ENCODE measurements at places on chromosomes 7 and 10.

- DNase-seq, result peak; percentile 76
Measured at GRCh38 chr10:127906548-127907377, at the start of gene PTPRE. Gene PTPRE (plus strand): TSS chr10:127907103. CDS start chr10:128040882, 133,779 bp downstream.

GRCh38 chr7:46522354-46522906 is 601.4 kb upstream of the IGFBP3 start:
- DNase-seq, result no peak

DNA sequence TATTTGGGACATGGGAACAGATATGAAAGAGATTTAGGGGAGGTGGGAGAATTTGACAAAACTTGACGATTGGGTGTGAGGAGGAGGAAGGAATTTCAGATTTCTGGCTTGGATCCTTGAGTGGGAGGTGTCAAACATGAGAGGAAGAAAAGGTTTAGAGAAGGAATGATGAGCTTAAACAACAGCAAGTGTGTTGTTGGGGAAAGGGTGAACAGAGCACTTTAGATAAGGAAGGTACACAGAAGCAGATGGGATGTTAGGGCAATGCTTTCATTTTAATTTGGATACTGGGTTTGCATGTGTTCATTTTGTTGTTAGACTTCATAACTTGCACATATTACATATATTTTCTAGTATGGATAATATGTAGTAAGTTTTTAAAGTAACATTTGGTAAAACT is 23.2 kb downstream of the REEP3 start:
- DNase-seq, result no peak

DNA sequence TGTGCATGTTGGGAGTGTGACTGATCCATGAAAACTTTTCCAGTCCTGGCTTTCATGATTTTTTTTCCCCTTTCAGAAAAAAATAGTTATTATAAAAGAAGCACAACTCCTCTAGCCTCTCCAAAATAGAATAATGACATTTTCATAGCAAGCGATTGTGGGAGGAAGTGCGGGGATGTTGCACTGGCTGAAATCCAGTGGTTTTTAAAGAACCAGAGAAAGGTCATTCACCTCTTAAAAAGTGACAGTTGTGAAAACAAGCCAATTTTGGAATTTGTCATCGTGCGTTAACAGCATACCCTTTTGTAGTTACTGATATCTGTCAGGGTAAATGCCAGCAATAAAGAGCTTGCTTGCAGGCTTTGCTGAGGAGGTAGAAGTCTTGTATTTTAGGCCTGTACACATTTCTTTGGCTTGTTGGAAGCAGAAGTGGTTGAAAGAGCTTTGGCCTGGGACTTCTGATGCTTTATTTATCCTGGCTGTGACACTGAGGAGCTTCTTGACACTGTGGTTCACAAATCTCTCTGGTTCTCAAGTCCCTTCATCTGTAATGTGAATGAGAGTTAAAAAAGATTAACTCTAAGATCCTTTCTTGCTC is 545.9 kb downstream of the REEP3 start:
- no peak for DNase-seq

DNA sequence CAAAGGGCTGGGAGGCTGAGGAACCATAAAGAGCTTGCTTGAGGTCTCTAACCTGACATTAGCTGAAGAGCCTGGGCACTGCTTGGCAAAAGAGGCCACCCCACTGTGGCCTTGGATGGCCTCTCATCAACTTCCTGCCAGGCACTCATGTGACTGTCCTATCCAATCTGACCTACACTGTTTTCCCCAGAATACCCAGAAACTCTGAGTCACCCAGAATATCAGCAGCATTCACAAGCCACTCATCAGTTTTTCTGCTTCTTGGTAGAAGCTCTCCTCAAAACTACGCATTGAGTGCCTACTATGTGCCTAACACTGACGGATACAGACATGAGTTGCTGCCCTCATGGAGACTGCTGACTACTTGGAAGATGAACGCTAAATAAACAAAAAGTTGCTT is 4.1 kb upstream of the NT5C2 start:
- no peak for DNase-seq
